Small intestine (tissue), 16 donors: ENCODE measurements at places on chromosomes 16 and 17. TPM values are rescaled to one million over a fixed set of nuclear protein-coding genes. Genes with fewer than 3 reads are reported as not detected.

The TNS4 gene
- not detected for polyA plus RNA-seq

DNA sequence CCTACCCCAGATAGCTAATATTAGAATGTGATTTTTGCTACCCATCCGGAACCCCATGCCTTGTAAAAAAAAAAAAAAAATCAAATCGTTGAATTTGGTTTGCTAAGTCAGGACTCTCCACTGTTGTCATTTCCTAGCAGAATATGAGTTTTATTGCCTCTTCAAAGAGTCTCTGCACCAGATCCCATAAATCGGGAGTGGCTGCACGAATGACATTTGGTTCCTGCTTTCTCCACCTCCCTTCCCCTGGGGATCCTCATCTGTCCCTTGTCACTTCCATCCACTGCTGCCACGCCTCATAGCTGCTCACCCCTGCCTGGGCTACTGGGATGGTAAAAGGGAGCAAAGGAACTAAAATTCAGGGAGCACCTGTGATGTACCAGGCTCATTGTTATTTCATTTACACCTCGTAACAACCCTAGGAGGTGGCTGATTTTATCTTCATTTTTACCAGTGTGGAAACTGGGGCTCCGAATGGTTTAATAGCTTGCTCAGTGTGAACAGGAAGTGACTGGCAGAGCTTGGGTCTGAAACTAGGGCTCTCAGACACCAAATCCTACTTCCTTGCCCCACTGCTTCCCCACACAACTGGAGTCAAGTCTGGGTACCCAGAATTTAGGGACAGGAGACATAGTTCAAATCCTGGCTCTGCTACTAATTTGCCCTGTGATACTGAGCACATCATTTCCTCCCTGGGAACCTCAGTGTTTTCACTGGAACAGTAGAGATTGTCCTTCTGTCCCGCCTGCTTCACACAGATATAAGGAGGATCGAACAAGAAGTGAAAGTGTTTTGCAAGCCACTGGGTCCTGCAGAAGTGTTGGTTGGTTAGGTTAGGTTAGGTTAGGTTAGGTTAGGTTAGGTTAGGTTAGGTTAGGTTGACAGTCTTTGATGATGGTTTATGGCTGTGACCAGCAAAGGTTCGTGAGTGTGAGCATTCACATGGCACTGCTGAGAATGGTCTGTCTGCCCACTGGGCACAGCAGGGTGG is 585 bp upstream of the KRT36 start:
- DNase-seq = no peak

GRCh38 chr16:52827456-52827855 is 225.2 kb downstream of the CHD9NB start:
- DNase-seq = no peak

The CDH5 gene
- 14.3 TPM for polyA plus RNA-seq

The CA4 gene
- not detected for polyA plus RNA-seq

DNA sequence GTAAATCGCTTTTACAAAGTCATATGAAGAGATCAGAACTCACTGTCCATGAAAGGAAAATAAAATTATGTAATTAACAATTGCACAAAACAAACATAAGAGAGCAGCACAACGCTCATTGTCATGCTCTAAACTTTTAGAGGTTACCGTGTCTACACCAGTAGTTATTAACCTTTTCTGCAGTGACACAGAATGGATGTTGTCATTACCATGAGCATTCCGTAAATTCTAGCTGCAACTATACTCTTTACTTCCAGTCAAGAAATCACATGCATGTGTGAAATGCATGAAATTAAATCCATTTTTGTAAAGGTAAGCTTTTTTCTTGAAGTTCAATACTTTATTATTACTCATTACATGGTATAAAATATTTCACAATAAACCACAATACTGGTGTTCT is 38.2 kb downstream of the USP32 start:
- no peak for DNase-seq

DNA sequence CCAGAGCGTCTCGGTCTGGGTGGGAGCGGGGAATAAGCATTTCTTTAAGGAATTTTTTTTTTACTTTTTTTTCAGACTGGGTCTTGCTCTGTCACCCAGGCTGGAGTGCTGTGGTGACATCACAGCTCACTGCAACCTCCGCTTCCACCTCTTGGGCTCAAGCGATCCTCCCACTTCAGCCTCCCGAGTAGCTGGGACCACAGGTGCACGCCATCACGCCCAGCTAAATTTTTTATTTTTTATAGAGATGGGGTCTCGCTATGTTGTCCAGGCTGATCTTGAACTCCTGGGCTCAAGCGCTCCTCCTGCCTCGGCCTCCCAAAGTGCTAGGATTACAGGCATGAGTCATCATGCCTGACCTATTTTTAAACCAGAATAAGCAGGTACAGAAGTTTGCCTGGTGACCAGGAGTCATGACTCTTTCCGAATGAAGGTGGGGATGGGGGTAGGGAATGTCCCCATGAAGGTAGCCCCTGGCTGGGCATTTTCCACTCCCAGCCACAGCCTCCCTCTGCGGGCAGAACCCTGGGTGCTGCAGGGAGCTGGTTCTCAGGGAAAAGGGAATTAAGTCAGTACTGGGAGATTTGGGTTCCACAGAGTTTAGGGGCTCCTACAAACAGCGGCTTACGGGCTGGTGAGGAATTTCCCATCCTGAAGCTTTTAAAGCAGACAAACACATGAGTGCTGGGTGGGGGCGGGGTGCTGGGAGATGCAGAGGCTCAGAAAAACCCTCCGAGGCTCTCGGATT is 48.3 kb downstream of the TBC1D16 start:
- DNase-seq = no peak

DNA sequence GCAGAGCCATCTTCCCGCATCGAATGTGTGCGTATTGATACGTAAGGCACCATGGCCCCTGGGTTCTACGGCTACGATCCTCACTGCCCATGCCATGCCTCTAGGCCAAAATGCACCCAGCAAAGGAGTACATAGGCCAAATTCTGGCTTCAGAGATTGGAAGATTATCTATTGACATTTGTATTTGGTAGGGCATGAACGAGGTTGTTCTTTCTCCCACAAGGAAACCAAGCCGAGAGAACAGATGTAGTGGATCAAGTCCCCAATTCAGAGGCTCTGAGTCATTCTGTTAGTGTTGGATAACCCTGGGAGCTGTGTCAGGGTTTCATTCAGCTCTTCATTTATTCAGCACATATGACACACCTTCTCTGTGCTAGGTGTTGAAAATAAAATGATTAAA is 36.5 kb downstream of the HOXB1 start:
- DNase-seq = no peak

GRCh38 chr17:77425791-77426641 is 285.2 kb downstream of the SEC14L1 start:
- no peak for DNase-seq

DNA sequence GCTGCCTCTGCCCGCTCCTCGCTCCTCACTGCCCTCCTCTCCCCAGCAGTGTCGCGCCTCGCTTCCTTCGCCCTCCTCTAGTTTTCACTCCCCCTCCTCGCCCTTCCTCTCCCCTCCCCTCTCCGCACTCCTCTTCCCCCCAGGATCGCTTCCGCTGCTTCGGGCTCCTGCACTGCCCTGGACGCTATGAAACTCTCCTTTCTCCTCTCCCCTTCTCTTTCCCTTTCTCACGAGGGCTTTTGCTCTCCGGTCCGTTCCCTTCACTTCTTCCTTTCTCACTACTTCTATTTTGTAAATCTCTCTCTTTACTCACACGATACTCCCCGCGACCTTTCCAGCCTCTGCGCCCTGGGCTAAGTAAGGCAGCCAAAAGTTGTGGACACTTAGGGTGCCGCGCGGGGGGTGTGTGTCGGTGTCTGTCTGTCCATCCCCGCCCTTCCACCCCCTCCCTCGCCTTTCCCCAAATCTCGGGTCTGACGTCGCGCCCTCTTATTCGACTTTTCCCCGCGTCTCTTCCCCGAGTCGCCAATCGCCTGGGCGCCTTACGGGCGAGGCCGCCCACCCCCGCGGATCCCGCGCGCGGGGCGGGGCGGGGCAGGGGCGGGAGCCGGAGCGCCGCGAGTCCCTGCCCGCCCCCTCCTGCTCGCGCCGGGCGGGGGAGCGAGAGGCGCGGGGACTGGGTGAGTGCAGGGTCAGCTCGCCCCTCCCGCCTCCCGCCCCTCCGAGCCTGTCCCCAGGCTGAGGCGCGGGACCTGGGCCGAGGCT is at the start of gene IRX3:
IRX3 (minus strand) TSS at position 422 of the 765 bp plus-strand sequence. CDS start 737 bp downstream, outside the sequence.
- DNase-seq = no peak

- no peak for DNase-seq
Observed at GRCh38 chr16:87133966-87134627, 183.1 kb downstream of the C16orf95 start.

The C17orf67 gene
- 41.9 TPM for polyA plus RNA-seq

- no peak for DNase-seq
Observed at GRCh38 chr16:13521356-13521755, 398.6 kb upstream of the ERCC4 start.

The SHISA9 gene
- polyA plus RNA-seq = 0.19 TPM

DNA sequence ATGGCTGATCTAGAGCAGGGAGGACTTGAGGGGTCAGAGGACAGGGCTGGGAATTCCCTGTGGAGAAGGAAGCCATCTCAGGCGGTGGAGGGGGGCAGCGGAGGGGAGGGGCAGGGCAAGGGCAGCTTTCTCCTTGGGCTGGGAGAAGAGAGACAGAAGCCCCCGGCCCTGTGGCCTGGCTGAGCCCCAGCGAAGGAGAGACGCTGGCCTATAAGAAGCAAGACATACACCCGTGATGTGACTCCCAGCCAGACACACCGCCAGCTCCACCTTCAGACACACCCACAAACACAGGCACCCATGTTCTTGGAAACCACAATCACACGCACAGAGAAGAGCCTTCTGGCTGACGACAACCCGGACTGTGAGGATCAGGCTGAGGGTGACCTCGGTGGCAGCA is 10.0 kb downstream of the TRPV3 start:
- no peak for DNase-seq

DNA sequence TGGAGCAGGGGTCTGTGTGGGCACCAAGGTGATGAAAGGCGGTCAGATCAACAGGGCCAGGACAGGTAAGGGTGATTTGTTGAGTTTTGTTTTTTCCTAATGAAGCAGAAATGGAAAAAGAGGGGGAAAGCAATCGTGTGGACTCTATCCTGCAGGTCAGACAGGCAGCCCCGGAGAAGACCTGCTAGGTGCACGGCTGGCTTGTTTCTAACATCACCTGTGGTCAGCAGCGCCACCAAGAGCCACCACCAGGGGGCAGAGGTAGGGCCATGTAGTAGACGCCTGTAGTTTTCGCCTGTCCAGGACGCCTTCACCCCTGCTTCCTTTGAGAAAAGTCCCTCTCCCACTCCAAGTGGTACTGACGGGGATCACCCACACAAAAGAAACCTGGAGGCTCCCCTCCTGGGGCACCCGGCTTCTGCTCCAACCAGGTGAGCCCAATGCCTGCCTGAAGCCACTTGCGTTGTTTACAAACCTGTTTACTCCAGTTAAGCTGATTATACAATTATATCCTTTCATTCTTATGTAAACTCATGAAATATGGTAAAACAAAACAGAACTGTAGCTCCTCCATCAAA is 54.2 kb upstream of the SEC14L1 start:
- peak; percentile 82 for DNase-seq

GRCh38 chr16:27685807-27686206 is 135.9 kb downstream of the KATNIP start:
- no peak for DNase-seq

DNA sequence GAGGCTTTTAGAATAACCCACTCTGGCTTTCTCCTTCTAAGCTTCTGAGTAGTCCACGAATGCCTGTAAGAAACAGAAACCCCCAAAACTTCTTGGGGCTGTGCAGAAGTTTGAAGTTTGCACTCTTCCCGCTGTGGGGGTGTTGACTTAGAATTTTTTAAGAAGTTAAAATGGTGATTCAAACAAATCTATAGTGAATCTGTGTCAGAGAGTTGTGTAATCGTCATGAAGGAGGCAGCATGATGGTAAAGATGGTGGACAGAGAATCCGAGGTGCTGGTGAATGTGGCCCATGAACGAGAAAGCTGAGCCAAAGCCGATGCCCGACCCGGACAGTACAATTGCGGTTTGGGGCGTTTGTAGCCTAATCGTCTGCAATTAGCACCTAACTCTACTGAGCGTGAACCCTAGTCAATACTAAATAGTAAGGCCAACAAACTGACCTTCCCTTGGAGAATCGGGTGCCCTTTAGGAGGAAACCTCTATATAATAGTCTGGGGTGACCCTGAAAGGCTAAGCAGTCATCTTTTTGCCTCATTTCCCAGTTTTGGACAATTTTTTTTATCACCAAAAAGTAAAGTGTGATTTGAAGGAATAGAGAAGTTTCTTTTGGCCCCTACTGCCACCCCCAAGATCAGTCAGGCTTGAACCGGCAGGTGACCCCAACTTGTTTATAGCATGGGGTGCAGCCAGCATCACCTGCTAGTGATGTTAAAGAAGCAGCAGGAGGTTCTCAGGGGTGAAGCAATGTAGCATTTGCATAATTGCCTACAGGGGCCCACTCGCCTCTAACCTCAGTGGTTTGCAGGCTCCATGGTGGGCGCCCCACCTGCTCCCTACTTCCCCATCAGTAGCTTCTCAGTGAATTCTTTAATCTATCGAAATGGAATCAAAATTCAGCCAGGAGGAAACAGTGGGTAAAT is 11.2 kb downstream of the IRF8 start:
- DNase-seq = no peak

- no peak for DNase-seq
Observed at GRCh38 chr17:78241277-78242023, 10.0 kb downstream of the TMEM235 start.

The ZG16 gene
- polyA plus RNA-seq = 4.8 TPM

DNA sequence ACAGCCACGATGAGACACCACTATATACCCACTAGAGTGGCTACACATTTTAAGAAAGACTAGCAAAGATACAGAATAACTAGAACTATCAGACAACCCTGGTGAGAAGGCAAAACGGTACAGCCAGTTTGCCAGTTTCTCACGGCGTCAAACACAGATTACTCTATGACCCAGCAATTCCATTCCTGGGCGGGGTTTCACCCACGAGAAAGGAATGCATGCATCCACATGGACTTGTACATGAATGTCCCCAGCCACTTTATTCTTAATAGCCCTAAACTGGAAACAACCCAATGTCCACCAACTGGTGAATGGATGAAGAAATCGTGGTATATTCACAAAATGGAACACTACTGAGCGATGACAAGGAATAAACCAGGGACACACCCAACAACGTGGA is 74.5 kb downstream of the MYH10 start:
- DNase-seq = peak; percentile 35

The SPIRE2 gene
- 61.5 TPM for polyA plus RNA-seq

GRCh38 chr16:12900599-12901203 is 697 bp upstream of the SHISA9 start:
- peak; percentile 4 for DNase-seq

GRCh38 chr17:37200497-37200896 is 175.3 kb upstream of the C17orf78 start:
- no peak for DNase-seq

The AOC2 gene
- 0.54 TPM for polyA plus RNA-seq

- no peak for DNase-seq
Observed at GRCh38 chr17:34364751-34365150, 1.7 kb upstream of the CCL1 start.

DNA sequence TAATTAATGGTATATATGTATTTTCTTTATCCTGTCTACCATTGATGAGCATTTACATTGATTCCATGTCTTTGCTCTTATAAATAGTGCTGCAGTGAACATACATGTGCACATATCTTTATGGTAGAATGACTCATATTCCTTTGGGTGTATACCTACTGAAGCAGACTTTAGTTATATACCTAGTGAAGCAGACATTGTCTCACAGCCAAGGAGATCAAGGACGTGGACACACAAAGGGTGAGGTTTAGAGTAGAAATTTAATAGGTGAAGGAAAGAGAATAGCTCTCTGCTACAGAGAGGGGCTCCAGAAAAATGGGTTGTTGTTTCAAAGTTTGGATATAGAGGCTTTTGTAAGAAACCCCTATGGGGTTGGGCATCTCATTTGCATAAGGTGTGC is 700.3 kb downstream of the CDH11 start:
- DNase-seq = peak; percentile 48
